K562 (cell line): ENCODE measurements at places on chromosomes 16 and 17. TPM values are rescaled to one million over a fixed set of nuclear protein-coding genes. Genes with fewer than 3 reads are reported as not detected.

DNA sequence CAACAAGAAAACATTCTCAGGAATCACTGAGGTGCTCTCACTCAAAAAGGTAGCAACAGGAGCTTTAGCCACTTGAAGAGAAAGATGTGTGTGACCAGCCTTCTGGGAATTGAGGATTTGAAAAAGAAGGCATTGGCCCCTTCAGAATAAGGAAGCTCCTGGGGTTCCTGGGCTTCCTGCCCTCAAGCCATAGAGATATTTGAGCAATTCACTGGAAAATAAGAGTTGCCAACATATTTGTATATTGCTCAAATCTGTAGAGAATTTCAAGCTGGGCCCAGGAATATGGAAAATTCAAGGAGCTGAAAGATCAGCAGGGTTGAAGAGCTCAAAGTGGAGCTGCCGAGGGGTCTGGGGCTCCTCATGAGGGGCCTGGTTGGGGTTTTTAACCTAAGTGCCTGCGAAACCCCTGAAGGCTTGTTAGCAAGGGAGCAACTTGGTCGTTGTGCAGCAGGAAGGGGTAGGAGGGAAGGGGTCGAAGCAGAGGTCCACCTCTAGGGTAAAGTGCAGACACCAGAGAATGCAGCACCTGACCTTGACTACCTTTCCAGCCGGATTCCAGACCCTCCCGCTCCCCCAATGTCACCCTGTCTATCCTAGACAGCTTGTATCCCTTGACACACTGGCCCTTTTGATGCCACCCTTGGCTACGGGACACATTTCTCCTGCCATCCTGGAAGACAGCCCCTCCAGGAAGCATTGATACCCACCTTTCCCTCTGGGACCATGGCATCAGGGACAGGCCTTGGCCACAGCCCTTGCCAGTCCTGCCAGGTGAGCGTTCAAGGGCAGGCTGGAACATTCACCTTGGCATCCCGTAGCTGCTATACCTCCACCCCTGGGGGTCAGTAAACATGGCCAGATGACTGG lies 67.6 kb upstream of the SREBF1 start:
- no peak for DNase-seq

- no peak for DNase-seq
Observed at GRCh38 chr16:70576431-70577255, 53.0 kb downstream of the SF3B3 start.

- DNase-seq = no peak
Observed at GRCh38 chr17:6514371-6514770, 42.0 kb downstream of the PITPNM3 start.

DNA sequence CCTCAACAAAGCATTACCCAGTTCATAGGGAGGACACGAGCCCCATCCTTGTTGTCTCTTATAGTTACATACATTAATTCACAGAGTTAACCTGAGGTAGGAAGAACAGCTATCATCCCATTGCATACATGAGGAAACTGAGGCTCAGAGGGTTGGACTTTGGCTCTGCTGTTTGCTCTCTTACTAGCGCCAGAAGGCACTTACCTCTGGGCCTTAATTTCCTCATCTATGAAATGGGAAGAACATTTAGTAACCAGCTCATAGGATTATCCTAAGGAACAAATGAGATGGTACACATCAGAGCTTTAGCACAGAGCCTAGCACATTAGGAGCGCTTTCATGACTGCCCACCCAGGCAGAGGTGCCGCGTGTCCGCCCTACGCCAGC lies 27.6 kb downstream of the NEUROD2 start:
- DNase-seq = no peak

CPNE7 gene
- polyA plus RNA-seq = 67.3 and 78.1 TPM in 2 replicates

KRT32 gene
- polyA plus RNA-seq = not detected in 2 replicates

MYH8 gene
- polyA plus RNA-seq = 0.05 TPM in 1 of 2 replicates, not detected in the other

ST6GALNAC1 gene
- 49.1 and 56.0 TPM in 2 replicates for polyA plus RNA-seq

KRT12 gene
- 3.0 and 7.0 TPM in 2 replicates for polyA plus RNA-seq
